Activated CD8-positive, alpha-beta memory T cell treated with anti-CD3 and anti-CD28 coated beads for 4 hours (primary cell): ENCODE measurements at places on chromosomes 6 and 20.

GRCh38 chr6:150347845-150348244, 21.0 kb upstream of the IYD start:
- no peak for DNase-seq

DNA sequence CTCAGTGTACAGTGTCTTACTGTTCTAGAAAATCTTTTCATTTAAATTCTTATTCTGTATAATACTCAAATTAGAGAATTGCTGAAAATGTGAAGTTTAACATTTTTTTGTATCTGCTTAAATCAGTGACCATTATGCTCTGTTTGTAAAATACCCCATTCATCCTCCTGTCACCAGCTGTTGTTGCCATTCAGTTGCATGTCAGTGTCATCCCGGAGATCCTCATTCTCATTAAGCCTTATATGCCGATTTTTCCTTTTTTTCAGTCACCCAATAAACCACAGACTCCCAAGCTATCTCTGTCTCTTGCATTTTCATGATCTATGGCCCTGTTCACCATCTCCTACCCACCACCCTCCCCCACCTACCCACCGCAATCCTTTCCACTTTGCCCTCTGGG, 20.4 kb downstream of the GTF2H5 start:
- DNase-seq, result no peak

DNA sequence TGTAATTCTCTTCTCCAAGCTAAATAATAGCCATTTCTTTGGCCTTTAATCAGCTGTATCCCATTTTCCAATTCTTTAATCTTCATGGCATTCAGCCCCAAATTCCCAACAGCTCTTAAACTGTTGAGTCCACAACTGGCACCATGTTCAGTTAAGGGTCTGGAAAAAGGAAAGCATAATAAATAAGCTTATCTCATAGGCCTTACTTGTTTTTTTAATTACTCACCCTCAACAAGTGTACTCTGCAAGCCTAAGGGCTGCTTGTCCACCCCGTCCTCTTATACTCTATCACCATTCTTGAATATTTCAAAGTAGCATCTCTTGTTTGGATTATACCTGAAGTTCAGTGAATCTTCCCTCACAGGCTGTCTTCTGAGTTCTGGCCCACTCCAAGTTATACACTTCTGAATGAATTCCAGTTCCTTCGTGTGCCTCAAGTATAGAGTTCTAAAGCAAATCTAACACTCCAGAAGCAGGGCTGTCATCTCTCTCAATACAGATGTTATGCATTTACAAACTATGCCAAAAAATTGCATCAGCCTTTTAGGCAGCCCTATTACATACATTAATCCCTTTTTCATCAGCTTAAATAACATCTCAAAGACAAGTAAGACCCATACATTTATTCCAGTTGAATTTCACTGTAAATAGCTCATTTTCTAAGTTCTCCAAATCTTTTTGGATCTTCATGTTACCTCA, 98.7 kb downstream of the COL21A1 start:
- no peak for DNase-seq

GRCh38 chr6:44456070-44456965, 68.8 kb downstream of the CDC5L start:
- DNase-seq, result no peak

DNA sequence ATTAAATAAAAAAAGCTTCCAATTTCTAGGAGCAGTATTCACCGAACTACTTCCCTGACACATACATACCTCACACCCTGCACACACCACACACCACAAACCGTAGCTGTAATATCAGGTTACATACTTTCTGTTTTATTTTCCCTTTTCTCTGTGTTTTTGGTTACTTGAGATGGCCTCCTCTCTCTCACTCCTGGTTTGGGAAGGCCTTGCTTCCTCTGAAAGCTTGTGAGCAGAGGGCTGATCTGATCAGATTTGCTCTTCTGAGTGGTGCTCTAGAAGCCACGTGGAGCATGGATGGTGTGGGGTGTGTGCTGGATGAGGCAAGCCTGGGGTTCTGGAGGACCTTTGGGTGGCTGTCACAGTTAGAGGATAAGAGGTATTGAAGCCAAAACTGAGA, 20.9 kb downstream of the UTRN start:
- no peak for DNase-seq

DNA sequence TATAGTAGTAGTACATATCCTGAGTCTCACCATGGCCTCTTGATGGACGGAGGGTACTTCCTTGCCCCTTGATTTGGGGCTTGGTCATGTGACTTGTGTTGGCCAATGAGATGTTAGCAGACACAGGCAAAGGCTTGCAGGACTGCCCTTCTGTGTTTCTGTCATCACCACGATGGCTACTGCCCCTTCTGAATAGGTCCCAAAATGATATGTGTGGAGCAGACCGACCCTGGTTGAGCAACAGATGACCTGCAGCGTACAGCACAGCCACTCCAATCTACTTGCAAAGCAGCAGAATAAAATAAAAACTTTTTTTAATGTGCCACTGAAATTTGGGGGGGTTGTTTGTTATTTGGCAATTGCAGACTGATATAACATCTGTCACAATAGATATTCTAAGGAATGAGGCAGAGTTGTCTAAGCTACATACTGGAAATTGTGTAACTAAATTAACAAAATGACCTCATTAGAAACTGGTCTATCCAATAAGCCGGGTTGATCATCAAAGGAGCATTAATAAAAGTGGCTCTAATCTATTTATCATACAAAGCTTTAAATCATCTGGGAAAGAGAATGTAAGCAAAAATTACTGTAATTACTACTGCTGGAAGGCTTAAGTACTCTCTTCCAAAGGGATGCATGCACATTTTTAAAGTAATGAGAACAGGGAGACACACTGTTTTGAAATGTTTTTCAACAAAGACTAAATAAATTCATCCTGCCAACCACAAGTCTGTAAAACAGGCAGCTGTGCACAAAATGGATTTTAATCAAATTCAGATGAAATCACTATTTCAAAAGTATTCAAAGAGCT, 209.5 kb downstream of the KIF16B start:
- no peak for DNase-seq
